Gastroesophageal sphincter (tissue), 4 donors: ENCODE measurements at places on chromosomes 13 and 19. TPM values are rescaled to one million over a fixed set of nuclear protein-coding genes. Genes with fewer than 3 reads are reported as not detected.
A peak's percentile ranks its signal among the peaks of the same experiment; 100 is the strongest.

GRCh38 chr13:19567820-19568534, 6.6 kb upstream of the TPTE2 start:
- H3K36me3 ChIP-seq: no peaks in the 10 kb centered on the region
- H3K27ac ChIP-seq: no peak overlapping the region
- H3K27me3 ChIP-seq: peaks cover 13% of the 10 kb centered on the region
- H3K4me1 ChIP-seq: peaks cover 5% of the 10 kb centered on the region
- H3K4me3 ChIP-seq: no peak overlapping the region

GRCh38 chr13:41520660-41521630, 63.6 kb downstream of the RGCC start:
- H3K27me3 ChIP-seq: no peaks in the 10 kb centered on the region
- no peaks in the 10 kb centered on the region for H3K4me1 ChIP-seq
- no peak for ATAC-seq
- H3K4me3 ChIP-seq: no peak overlapping the region
- H3K27ac ChIP-seq: no peak overlapping the region
- H3K36me3 ChIP-seq: no peaks in the 10 kb centered on the region

- no peak overlapping the region for H3K4me3 ChIP-seq
- ATAC-seq: peak; percentile 86
- H3K4me1 ChIP-seq: no peaks in the 10 kb centered on the region
These were observed 131.4 kb downstream of the TNFRSF19 start for GRCh38 chr13:23701636-23702035.

- no peak overlapping the region for H3K4me3 ChIP-seq
- ATAC-seq: peak; percentile 50
- H3K4me1 ChIP-seq: no peaks in the 10 kb centered on the region
- peaks cover 85% of the 10 kb centered on the region for H3K27me3 ChIP-seq
- no peaks in the 10 kb centered on the region for H3K36me3 ChIP-seq
These were observed 9.2 kb downstream of the CCDC8 start for GRCh38 chr19:46404055-46404752.

DNA sequence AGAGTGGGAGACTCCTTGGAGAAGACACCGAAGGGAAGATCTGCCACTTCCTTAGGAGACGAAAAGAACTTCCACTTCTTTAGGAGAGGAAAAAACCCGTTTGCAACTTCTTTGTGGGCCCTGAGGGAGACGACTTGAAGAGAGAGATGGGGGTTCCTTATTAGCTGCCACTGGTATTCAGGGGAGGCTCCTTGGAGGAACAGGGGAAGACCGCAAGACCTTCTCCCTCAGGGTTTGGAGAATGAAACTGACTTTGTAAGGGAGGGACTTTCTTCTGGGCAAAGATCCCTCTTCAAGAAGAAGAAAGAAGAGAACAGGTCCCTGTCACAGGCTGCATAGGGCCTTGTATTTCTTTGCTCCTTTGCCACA, 416 bp downstream of the BCKDHA start:
- H3K4me1 ChIP-seq: peaks cover 4% of the 10 kb centered on the region
- peaks cover 22% of the 10 kb centered on the region for H3K36me3 ChIP-seq
- H3K27me3 ChIP-seq: no peaks in the 10 kb centered on the region
- H3K4me3 ChIP-seq: peak overlapping the region; percentile 93

DNA sequence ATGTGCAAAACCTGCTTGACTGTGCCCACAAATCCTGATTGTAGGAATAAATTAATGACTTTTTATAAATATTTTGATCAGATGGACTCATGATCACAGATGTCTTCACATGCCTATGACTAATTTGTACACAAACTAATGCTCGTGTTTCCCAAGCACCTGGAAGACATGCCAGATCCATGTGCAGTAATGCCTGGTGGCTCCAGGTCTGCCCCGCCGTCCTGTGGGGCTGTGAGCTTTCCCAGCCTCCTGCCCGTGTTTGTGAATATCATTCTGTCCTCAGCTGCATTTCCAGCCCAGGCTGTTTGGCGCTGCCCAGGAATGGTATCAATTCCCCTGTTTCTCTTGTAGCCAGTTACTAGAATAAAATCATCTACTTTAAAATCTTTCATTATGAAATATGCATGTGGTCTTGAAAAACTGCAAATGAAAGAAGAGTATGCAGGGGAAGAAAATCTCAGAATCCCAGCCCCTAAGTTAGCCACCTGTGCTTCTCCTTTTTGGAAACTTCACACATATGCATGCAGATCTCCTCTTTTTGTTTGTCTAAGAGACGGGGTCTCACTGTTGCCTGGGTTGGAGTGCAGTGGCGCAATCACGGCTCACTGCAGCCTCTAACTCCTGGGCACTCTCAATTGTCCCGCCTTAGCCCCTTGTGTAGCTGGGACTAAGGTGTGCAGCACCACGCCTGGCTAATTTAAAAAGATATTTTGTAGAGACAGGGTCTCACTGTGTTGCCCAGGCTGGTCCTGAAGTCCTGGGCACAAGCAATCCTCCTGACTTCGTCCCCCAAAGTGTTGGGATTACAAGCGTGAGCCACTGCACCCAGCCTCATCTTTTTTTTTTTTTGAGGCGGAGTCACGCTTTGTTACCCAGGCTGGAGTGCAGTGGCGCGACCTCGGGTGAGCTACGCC, 6.2 kb downstream of the RPL28 start:
- no peak overlapping the region for H3K27ac ChIP-seq
- ATAC-seq: peak; percentile 63
- no peak overlapping the region for H3K4me3 ChIP-seq
- no peaks in the 10 kb centered on the region for H3K36me3 ChIP-seq
- H3K27me3 ChIP-seq: no peaks in the 10 kb centered on the region
- peaks cover 23% of the 10 kb centered on the region for H3K4me1 ChIP-seq

MKNK2 gene
- total RNA-seq: 155 TPM

OR7C1 gene
- not detected for total RNA-seq

GJA3 gene
- 0.07 TPM for total RNA-seq
